ENCODE measurements at places on chromosomes 7 and 10. TPM values are rescaled to one million over a fixed set of nuclear protein-coding genes. Genes with fewer than 3 reads are reported as not detected.

Gene POLR2J2
- total RNA-seq = 0.23 TPM

Gene FLNC
- 3.9 TPM for total RNA-seq

Gene MEPCE
- total RNA-seq = 47.9 TPM

Gene ATG9B
- total RNA-seq = 0.65 TPM

Gene CRYGN
- not detected for total RNA-seq

Gene CTAGE15
- not detected for total RNA-seq

Gene CPXM2
- not detected for total RNA-seq

Gene HOXA9
- 0.39 TPM for total RNA-seq

Gene IGFBP1
- total RNA-seq = 72.9 TPM

Gene NPTX2
- total RNA-seq = 0.25 TPM

Gene DDIT4
- total RNA-seq = 420 TPM

Gene MMRN2
- total RNA-seq = 1.5 TPM

Gene TSPAN33
- 4.6 TPM for total RNA-seq

Gene ZNF425
- 1.3 TPM for total RNA-seq

All from A549 treated with dexamethasone at 1 μM for 4 hours (cell line).